Activated naive CD4-positive, alpha-beta T cell treated with anti-CD3 and anti-CD28 coated beads, Interleukin-2, amount 50 U/mL, for 72 hours (primary cell): ENCODE measurements at places on chromosomes 11 and 22. TPM values are rescaled to one million over a fixed set of nuclear protein-coding genes. Genes with fewer than 3 reads are reported as not detected.

- DNase-seq, result no peak
These were observed 1054.7 kb upstream of the CNTN5 start for GRCh38 chr11:97965849-97966646.

- no peak for DNase-seq
These were observed 1.0 kb downstream of the RAPSN start for GRCh38 chr11:47447906-47448305.

DNA sequence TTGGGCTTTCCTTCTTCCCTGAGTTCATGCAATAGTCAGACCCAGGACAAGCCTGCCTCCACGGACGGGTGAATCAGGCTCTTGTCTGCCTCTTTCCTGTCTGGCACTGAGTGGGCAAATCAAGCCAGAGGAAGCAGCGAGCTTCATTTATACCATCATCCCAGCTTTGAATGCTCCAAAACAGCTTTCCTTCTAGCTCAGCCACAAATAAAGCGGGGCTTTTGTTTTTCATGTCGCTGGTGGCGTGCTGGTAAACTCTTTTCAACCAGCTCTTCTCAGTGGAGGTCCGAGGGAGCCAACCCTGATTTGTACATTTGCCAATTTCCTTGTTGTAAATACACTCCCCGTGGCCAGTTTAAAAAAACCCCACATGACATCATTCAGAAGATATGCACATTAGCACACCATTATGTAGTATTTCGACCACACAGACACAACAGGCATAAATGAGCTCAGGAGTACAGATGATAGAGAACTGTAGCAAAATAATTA lies 8.6 kb downstream of the C11orf91 start:
- no peak for DNase-seq

DNA sequence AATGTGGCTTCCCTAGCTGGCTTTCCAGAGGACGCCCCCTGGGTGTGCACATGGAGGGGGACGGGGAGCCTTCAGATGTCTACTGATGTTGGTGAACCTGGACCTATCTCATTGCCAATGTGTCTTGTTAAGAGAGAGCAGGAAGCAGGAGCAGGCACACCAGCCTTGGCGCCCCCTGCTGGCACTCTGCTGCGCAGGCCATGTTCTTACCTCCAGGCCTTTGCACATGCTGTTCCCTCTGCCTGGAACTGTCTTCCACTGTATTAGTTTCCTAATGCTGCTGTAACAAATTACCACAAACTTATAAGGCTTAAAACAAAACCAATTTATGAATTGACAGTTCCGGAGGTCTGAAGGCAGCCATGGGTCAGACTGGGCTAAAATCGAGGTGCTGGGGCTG lies 23.6 kb upstream of the MN1 start:
- no peak for DNase-seq

DNA sequence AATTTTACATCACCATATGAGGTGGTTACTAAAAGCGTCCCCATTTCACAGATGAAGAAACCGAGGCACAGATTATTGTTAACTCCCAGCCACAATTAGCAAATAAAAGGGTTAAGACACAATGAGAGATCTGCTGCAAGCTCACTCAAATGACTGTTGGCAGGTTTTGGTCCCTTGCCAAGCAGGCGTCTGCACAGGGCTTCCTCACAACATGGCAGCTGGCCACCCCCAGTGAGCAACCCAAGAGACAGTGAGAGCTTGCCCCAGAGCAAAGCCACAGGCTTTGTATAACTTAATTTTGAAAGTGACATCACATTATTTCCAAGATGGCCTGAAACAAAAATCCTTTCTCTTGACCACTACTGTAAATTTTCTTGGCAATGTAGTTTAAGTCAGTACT lies 217.6 kb downstream of the NTM start:
- no peak for DNase-seq

- no peak for DNase-seq
These were observed 55.9 kb downstream of the RTN4R start for GRCh38 chr22:20211997-20212753.

DNA sequence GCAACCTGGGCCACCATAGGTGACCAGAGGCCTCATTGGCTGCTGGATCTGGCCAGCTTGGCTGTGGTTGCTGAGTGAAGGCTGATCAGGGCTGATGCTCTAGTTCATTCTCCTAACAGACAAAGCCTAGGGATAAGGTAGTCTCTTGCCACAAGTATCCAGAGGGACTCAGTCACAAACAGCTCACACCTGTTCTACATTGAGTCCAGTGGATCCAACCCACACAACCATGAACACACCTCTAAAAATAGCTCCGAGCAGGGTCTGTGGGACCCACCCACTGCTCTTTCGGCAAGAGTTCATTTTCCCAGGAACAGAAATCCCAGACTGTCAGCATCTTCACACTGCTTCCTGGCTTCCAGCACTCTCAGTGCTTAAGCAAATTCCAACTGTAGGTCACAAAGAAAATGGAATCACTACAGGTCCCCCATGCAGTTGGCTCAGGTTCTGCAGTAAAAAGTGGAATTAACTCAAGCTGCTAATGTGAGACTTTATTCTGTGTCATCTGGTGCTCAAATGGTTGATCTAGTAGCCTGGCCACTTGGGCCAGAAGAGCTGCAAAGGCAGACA lies 67.3 kb downstream of the PPFIBP2 start:
- DNase-seq, result no peak

- DNase-seq, result no peak
These were observed 91.3 kb downstream of the ZC3H12C start for GRCh38 chr11:110184456-110184855.

- DNase-seq, result peak; percentile 84
These were observed at the start of gene ARHGEF12 for GRCh38 chr11:120335908-120336640. Gene ARHGEF12, plus strand, starts transcription at chr11:120336413. Its CDS starts 831 bp downstream, at chr11:120337244.

DNA sequence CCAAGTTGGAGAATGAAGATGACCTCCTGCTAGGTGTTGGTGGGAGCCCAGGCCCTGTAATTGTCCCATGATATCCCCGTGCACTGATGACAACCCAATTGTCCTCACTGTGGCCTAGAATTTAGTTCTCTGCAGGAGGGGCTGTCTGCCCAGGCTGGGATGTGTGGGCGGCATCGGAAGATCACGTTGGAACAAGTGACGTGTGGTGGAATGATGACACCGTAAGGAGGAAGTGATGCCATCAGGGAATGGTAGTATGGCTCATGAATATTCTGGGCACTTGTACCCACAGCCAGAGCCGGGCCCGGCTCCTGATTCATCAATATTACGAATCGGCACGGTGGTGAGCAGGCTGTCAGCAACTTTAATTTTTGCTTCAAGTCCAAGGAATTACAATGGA lies 111.6 kb downstream of the MIAT start:
- no peak for DNase-seq

GRCh38 chr11:117217141-117218084 lies 14.5 kb downstream of the PCSK7 start:
- DNase-seq, result no peak

DNA sequence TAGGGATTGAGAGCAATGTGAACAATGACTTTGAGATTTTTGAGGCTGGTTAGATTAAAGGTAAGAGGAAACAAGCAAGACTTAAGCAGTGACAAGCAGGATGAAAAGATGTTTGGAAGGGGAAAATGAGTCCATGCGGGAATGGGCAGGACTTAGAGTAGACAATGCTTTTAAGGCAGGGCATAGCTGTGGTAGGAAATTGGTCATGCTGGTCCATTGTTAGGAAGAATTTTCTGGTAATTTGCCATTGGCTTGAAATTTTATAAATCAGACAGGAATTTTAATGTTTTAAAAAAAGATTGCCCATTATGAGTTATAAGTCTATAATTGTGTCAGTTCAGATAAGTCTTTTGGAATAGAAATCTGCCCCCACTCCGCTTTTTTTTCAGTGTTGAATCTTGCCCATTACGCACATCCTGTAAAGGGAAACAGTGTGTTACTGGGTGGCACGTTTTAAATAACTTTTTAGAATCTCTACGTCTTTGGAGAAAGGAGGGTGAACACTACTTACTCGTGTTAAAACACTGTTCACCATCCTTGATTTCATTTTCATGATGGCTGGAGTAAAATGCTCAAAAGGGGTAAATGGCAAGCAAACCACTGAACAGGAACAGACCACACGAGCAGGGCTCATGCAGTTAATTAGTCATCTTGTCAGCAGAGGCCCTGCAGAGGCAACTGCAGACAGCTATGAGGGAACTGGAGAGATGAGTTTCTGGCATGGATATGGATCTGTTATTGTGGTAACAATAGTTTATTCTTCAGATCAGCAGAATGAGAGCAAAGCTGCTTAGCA lies 25.0 kb downstream of the SWAP70 start:
- no peak for DNase-seq

- no peak for DNase-seq
These were observed 29.4 kb upstream of the DRD2 start for GRCh38 chr11:113504586-113504985.

GRCh38 chr11:79403839-79404238 lies 37.0 kb downstream of the TENM4 start:
- DNase-seq, result no peak

DNA sequence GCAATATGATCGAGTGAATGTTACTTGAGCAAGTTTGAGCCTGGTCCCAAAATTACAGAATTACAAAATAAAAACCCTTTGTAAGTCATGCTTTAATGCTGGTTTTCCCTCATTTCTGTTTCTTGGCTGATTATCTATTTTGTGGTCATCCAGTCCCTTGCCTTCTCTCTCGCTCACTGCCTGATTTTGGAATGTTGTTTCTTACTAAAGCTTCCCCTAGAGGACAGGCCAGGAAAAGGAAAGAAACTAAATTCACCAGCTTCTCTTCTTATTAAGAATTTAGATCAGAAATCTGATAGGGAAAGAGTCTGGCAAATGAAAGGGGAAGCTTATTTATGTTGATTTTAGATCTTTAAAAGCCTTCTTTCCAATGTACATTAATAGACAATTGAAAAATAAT lies 16.6 kb upstream of the BDNF start:
- DNase-seq, result no peak

DNA sequence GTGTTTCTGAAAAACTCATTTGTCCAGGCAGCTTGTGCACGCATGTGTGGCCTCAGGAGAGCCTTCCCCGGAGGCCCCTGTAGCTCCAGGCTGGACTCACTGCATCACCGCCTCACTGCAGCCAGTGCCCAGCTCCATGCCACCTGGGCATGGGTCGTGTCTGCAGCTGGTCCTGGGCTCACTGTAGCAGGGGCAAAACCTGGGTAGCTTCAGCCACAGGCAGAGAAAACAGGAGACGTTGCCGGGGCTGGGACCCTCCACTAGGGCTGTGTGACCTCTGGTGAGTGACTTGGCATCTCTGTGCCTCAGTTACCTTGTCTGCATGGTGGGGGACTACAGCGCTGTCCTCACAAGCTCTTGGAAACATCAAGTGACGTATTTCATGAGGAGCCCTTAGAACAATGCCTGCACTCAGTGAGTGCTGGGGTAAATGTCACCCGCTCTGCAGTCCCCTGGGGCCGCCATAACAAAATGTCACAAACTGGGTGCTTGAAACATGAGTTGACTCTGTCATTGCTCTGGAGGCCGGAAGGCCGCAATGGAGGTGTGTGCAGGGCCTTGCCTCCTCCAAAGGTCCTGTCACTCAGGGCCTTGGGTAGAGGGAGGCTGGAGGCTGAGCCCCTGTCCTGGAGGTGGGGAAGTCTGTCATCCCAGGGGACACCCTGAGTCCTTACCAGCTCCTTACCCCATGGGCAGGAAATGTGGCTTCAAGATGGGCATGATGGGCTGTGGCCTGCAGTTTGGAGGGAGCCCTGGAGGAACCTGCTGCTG lies 488.7 kb downstream of the TBC1D22A start:
- no peak for DNase-seq

GRCh38 chr11:86108191-86108590 lies 39.3 kb upstream of the PICALM start:
- no peak for DNase-seq

- DNase-seq, result no peak
These were observed 1.2 kb upstream of the NUP50 start for GRCh38 chr22:45162531-45162930.

GRCh38 chr11:113249786-113250185 lies 64.6 kb upstream of the TTC12 start:
- DNase-seq, result no peak

CDC42EP1 gene
- 0.09 TPM for total RNA-seq

KCNK4 gene
- 0.46 TPM for total RNA-seq

OR5D18 gene
- total RNA-seq, result not detected

TUB gene
- 0.41 TPM for total RNA-seq

C11orf86 gene
- total RNA-seq, result not detected

GNB1L gene
- total RNA-seq, result 9.6 TPM

NXPE2 gene
- total RNA-seq, result not detected

PNPLA2 gene
- total RNA-seq, result 49.1 TPM

MS4A7 gene
- total RNA-seq, result not detected

ATG13 gene
- 99.9 TPM for total RNA-seq

LARGE2 gene
- total RNA-seq, result 0.62 TPM

BIK gene
- total RNA-seq, result 1.4 TPM

SCUBE1 gene
- total RNA-seq, result not detected
